ENCODE measurements at places on chromosomes 3 and 15.

GRCh38 chr3:124200407-124200806 lies 208.5 kb upstream of the ROPN1 start:
- no peak for DNase-seq

- peak; percentile 29 for DNase-seq
These were observed 76.7 kb downstream of the BOC start for GRCh38 chr3:113287803-113288648.

DNA sequence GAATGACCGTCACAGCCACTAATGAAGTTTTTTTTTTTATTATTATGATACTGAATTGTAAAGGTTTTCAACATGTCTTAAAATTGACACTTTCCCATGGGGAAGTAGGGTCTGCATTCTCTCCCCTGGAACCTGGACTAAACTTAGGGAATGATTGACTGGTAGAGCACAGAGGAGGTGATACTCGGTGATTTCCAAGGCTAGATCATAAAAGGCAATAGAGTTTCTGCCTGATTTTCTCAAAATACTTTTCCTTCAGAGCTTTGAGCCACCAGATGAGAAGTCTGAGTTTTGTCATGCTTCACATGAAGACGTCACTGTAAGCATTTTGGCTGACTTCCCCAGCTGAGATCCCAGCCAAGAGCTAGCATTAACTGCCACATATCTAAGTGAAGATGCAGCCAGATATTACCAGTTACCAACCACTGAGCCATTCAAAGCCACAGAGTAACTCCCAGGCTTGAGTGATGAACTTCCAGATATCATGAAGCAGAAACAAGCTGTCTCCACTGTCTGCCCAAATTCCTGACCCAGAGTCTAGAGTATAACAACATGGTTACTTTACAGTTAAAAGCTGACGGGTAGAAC lies 105.8 kb downstream of the LSAMP start:
- DNase-seq: no peak

DNA sequence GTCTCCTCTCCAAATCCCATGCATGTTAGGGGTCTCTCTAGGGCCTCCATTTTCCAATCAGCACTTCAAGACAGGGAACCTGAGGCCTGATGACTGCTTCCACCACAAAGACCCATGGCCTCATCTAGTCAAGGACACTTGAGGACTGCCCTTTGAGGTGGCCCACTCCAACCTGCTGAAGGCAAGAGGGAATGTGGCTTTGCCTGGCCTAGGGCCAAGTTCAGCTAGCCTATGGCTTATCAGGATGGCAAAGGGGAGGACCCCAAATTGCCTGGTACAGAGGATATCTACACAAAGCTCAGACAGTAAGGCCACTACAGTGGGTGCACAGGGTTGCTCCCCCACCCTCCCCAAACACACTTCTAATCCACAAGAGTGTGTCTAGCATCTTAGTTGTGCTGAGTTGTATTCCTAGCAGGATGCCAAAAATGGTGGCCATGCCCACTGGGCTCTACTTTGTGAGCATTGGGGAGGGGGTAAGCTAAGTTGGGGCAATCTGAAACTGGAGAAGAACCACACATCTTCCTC lies 10.0 kb upstream of the GRAMD2A start:
- DNase-seq: no peak

GRCh38 chr15:58513008-58513407 lies 81.2 kb downstream of the LIPC start:
- no peak for DNase-seq

GRCh38 chr3:25462495-25462894 lies 34.4 kb downstream of the RARB start:
- DNase-seq: no peak

DNA sequence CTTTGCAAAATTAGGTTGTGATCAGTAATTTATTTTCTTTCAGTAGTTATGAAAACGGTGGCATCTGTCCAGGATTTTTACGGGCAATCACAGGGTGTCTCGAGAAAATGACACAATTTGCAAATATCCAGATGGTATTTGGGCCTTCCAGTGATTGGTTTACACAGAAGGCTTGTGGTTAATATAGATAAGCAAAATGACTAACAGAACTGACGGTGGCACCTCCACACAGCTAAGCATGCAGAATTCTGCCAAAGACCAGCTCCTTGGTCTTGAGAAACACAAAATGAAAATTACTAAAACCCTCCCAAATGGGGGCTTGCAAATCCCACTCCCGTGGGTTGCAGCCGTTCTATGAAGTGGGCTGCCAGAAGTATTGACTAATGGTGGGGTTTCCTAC lies 5.5 kb downstream of the ARHGEF3 start:
- DNase-seq: no peak

GRCh38 chr3:13140596-13140995 lies 67.4 kb upstream of the IQSEC1 start:
- DNase-seq: no peak

DNA sequence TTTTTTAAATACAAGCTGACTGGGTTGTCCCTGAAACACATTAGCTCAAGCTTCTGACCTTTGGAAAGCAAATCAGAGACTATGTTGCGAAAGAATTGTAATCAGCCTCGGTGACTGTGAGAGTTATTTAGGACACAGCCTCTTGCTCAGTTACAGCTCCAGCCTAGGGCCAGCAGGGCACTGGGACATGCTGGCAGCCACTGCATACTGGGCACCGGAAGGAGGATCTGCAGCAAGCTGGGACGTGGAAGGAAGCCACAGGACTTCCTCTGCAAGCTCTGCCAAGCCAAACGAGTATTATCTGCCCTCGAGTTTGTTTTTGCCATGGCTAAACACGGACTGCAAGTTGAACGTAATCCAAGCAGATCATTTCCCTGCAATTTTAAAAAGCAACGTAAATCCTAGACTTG lies 24.4 kb upstream of the COPG1 start:
- DNase-seq: peak; percentile 87

DNA sequence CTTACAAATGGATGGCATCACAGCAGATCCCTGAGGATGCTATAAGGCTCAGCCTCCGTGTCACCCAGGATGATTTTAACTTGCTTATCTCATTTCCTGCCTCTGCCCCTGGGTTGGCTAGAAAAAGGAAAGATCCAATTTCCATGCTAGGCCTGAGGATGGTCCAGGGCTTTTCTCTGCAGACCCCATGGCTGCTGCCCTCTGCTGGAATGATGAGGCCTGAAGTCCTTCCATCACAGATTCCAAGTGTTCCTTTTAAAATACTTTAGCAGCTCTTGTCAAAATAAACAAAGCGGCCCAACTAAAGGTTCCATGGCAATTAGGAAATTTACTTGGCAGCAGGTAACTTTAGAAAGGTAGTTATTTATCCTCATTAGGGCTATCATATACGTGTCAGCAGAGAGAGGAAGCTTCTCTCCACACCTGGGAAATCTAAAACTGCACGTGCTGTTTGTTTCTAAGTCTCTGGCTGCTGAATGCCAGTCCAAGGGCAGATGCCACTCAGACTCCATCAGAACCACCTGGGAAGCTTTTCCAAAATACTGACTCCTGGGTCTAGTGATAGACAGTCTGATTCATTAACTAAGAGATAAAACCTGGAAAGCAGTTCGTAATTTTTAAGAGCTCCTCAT lies 401.9 kb upstream of the IL12A start:
- DNase-seq: no peak

GRCh38 chr15:91068436-91068835 lies 31.6 kb upstream of the SV2B start:
- DNase-seq: no peak

- no peak for DNase-seq
These were observed 32.8 kb downstream of the THSD4 start for GRCh38 chr15:71148048-71148447.

- no peak for DNase-seq
These were observed 73.9 kb downstream of the SUCLG2 start for GRCh38 chr3:67580430-67581000.

- no peak for DNase-seq
These were observed 1151.8 kb upstream of the ALCAM start for GRCh38 chr3:104214937-104215336.

GRCh38 chr15:33243869-33244268 lies 49.4 kb upstream of the FMN1 start:
- peak; percentile 32 for DNase-seq

DNA sequence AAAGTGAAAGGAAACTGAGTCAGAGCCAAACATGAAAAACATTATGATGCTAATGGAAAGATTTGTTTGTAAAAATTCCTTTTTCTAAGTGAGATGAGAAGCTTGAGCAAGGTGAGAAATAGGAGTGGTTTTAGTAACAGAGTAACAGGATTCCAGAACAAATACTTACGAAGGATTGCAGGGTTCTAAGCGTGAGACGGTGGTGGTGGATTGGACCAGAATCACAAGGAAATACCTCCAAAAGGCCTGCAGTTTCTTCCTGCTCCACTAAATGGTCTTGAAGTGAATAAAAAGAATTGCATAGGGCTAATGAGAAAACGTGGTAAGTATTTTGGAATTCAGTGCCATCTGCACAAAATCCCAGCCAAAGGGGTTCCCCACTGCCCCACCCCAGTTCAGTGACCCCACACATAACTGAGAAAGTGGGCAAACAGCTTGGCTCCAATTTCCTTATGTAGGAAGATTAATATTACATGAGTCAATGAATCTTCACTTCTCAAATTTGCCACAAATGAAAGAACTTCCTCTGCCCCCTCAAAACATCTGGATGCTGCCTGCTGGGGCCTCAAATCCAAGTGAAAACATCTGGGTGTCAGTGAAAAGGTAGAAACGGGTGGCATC lies 283.8 kb upstream of the NR2F2 start:
- DNase-seq: no peak

- DNase-seq: no peak
These were observed 18.1 kb upstream of the STAC start for GRCh38 chr3:36362216-36362615.

DNA sequence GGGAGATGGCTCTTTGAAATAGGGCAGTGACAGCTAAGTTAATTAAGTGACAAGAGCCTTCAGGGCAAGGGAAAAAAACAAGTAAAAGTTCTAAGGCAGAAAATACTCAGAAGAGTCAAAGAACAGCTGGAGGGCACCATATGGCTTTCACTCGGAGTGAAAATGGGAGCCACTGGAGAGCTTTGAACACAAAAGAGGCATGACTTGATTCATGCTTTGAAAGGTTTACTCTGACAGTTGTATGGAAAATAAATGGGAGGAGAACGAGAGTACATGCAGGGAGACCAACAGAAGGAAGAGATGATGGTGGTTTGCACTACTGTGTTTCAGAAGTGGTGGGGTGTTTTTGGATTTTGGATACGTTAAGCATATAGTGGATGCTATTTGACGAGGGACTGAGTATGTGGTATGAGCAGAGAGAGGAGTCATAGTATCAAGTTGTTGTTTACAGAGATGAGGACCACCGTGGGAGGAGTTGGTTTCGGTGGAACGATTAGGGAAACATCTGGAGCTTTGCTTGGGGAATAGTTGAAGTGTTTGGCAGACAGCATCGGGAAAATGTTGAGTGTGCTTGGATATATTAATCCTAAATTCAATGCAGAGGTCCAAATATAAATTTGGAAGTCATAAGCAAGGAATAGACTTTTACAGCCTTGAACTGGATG lies 411.5 kb downstream of the GABRG3 start:
- no peak for DNase-seq

GRCh38 chr15:28935316-28935715 lies 49.5 kb downstream of the APBA2 start:
- no peak for DNase-seq

GRCh38 chr15:81126892-81127291 lies 7.2 kb upstream of the CFAP161 start:
- no peak for DNase-seq

- DNase-seq: no peak
These were observed 335.2 kb upstream of the CTDSPL start for GRCh38 chr3:37526511-37526910.

DNA sequence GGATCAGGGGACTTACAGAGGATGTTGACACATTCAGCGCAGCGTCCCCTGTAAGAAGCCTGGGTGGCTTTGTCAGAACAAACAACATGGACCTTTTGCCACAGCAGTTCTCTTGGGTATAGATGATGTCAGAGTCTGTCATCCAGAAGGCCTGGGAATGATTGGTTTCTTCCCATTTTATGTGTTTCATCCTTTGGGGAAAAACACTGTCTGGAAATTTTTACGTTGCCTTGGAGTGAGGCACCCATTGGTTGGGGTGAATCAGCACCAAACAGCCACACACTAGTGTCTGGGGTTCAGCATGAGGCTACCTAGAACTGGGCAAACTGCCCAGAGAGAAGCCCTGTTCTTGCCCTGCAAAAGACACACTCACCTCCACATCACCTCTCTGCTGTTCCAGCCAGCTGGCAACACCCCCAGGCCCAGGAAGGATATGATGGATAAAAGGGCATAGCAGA lies 123.0 kb downstream of the FAM43A start:
- DNase-seq: no peak

- DNase-seq: no peak
These were observed 5.2 kb downstream of the SETD5 start for GRCh38 chr3:9402410-9403228.

GRCh38 chr3:34075975-34076374 lies 277.5 kb downstream of the PDCD6IP start:
- DNase-seq: no peak

DNA sequence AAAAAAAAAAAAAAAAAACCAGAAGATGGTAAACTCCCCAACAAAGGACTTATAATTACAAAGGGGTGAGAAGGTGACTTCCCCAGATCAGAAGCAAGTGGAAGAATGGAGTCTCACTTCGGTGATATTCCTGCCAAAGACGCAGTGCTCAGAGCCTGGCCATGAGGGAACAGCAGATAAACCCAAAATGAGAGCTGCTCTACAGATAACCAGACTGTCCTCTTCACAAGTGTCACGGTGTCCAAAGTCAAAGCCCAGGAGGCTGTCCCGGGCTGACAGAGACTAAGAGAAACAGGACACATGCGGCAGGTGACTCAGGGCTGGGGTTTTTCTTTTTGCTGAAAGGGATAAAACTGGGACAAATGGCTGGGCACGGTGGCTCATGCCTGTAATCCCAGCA lies 48.8 kb downstream of the HMCES start:
- no peak for DNase-seq

DNA sequence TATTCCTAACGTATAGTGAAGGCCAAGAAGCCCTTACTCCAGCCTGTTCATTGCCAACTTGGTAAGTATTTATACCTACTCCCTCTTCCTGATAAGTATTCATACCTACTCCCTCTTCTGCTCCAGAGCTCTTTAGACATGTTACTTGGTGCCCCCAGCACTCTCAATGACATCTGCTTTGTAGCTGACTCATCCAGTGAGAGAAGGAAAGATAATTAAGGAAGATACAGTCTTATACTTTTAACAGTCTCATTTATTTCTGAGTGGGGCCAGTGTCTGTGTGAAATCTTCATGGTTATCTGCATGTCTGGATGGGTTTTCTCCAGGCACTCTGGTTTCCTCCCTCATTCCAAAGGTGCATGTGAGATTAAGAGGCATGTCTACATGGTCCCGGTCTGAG lies 698.7 kb downstream of the FHIT start:
- no peak for DNase-seq

Measured in inflammatory macrophage treated with lipopolysaccharide for 1 hour (primary cell).